ENCODE measurements at places on chromosomes 7 and 10.

DNA sequence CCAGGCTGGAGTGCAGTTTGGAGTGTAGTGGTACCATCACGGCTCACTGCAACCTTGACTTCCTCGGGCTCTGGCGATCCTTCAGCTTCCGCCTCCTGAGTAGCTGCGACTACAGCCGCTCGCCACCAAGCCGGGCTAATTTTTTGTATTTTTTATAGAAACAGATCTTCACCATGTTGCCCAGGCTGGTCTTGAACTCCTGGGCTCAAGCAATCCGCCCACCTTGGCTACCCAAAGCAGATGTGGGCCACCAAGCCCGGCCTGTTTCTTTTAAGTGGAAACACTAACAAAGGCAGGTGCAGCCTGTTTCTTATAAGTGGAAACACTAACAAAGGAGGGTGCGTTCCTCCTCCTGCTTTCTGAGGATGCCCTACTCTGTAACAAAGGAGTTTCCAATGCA is 18.2 kb downstream of the PRF1 start:
- DNase-seq: no peak

DNA sequence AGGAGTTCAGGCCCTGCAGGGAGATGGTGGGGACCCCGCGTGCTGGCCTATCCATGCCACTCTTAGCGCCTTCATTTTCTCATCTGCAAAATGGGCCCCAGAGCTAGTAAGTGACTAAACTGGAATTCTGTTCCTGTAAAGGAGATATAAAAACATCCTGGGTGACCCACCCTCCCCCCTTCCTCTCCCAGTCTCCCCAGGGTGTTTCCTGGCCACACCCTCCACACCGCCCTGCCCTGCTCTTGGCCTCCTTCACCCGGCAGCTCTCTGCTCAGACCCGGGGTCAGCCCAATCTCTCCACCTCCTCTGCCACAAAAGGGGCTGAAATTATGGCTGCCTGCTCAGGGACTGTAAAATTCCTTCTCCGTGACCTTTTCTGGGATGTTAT is 70.7 kb downstream of the C10orf105 start:
- DNase-seq: no peak

DNA sequence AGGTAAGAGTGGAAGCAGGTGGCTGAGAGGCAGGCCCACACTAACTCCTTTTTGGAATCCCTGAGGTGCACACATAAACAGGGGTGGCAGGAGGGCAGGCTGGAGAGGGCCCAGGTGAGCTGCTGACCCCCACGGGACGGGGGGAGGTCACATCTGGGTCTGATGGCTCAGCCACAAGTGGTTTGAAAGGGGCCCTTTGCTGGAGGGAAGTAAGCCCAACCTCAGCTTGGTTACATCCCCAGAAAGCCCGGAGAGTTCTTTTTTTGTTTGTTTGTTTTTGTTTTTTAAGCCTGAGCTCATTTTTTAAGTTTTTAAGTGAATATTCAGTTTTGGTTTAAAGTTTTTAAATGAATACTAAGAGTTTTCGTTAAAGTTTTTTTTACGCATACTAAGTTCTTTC is 72.8 kb upstream of the CUX1 start:
- DNase-seq: no peak

GRCh38 chr10:58352956-58353610 is 18.3 kb downstream of the UBE2D1 start:
- no peak for DNase-seq

DNA sequence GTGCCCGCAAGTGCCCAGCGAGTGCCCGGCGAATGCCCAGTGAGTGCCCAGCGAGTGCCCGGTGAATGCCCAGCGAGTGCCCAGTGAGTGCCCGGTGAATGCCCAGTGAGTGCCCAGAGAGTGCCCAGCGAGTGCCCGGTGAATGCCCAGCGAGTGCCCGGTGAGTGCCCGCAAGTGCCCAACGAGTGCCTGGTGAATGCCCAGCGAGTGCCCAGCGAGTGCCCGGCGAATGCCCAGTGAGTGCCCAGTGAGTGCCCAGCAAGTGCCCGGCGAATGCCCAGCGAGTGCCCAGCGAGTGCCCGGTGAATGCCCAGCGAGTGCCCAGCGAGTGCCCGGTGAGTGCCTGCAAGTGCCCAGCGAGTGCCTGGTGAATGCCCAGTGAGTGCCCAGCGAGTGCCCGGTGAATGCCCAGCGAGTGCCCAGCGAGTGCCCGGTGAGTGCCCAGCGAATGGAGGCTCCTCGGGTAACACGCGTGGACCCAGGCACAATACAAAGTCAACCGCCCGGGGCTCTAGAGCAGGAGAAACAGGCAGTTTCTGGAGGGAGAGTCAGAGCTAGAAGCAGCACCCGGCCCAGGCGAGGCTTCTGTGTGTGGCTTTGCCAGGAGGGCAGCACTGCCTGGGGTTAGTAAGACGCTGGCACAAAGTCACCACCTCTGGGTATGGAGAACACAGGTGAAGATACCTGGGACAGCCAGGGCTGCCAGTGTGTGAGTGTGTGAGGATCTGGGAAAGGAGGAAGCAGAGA is 38.2 kb upstream of the CFAP46 start:
- no peak for DNase-seq

DNA sequence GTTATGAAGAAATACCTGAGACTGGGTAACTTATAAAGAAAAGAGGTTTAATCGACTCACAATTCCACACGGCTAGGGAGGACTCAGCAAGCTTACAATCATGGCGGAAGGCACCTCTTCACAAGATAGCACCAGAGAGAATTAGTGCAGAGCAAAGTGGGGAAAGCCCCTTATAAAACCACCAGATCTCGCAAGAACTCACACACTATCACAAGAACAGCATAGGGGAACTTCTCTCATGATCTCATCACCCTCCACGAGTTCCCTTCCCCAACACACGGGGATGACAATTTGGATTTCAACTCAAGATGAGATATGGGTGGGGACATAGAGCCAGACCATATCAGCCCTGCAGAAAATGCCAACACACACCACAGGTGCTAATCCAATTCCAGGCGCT is 218.7 kb downstream of the PARD3 start:
- no peak for DNase-seq

GRCh38 chr10:117094856-117095255 is 43.2 kb downstream of the VAX1 start:
- DNase-seq: peak; percentile 33

DNA sequence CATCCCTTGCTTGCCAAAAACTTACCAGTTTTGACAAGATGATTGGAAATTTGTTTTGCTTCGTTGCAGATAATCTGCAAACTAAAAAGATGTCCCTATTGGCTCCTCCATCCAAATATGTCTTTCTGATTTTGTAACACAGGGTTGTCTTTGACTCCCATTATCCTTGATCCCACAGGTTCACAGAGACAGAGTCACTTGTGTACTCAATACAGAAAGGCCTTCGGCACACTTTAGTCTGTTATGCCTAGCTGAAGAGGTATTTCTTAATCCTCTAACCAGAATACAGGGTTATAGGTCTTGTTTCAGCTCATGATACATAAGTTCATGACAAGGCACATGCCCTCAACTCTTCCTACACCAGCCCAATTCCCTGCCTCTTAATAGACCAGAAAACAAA is 10.7 kb upstream of the CNNM1 start:
- DNase-seq: no peak

- DNase-seq: no peak
These were observed 39.6 kb downstream of the TET1 start for GRCh38 chr10:68599771-68600040.

DNA sequence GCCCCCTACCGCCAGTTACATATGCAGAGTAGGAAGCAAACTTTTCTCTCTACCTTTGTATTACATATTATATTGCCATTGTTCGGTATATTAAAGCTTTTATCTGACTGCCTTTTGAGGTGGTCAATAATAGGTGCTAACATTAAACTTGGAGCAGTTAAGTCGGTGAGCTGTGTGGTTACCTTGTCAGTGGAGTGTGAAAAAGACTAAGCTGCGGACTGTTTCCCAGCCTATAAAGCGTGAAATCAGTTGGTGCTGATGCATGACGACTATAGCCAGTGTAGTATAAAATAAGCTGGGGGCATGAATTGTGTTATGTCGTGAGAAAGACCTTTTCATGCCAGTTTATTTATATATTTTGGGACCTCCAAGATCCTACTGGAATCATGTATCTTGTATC is 33.7 kb downstream of the R3HCC1L start:
- no peak for DNase-seq

DNA sequence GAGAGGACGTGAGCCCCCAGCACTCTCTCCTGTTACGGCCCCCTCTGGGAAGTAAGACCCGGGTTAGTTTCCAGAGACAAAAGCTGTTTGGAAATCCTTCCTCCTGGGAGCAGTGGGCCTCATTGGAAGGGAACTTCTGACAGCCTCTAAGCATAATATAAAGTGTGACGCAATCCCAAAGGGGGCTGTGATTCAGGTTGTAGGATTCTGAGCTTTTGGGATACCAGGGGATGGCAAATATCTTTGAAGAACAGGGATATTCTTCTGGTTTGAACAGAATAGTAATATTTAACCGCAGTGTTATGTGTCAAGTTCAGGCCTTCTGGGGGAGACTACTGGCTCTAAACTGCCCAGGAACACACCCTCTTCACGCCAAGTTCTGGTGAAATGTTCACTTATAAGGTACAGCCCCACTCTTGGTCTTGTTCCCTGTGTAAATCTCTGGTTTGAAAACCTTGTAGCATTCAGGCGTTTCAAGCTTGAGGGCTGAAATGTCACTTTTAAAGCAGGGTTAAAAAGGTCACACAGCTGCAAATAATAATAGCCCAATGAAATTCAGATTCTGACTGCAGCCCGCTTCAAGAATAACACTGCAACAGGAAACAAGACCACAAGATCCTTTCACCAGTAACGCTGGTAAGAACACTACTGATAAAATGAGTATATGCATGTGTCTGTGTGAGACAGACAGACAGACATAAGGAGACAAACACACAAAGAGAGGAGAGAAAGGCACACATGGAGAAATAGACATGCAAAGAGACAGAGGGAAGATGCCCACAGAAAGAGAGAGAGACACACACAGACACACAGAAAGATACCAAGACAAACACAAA is 69.0 kb downstream of the CREB5 start:
- DNase-seq: no peak

GRCh38 chr10:55813451-55814170 is 547.4 kb downstream of the ZWINT start:
- no peak for DNase-seq

- DNase-seq: peak; percentile 57
These were observed 7.8 kb downstream of the HPS6 start for GRCh38 chr10:102072673-102073527.

GRCh38 chr7:28128608-28129007 is 52.0 kb downstream of the JAZF1 start:
- DNase-seq: no peak

- no peak for DNase-seq
These were observed 7.8 kb downstream of the COG5 start for GRCh38 chr7:107555893-107556292.

GRCh38 chr7:105185290-105186010 is 171.4 kb downstream of the KMT2E start:
- DNase-seq: no peak

GRCh38 chr7:54841772-54842697 is 83.0 kb upstream of the SEC61G start:
- no peak for DNase-seq

GRCh38 chr10:132422903-132423825 is 26.2 kb downstream of the PWWP2B start:
- DNase-seq: no peak

DNA sequence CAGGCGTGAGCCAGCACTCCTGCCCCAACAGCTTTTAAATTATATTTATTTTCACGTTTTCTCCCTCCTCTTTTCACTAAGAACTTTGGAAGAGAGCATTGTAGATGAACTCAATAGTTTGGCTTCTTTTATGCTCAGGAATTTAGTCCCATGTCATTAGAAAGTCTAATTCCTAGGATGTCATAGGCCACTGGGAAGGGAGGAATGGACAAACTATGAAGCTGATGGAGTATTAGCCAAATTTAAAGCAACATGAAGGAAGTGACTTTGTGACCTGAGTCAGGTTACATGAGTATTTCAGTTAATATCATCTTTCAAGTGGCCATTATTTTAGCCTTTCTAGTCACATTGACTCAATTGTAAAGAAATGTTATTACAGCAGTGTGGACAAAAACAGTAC is 18.0 kb upstream of the OPN4 start:
- DNase-seq: no peak

DNA sequence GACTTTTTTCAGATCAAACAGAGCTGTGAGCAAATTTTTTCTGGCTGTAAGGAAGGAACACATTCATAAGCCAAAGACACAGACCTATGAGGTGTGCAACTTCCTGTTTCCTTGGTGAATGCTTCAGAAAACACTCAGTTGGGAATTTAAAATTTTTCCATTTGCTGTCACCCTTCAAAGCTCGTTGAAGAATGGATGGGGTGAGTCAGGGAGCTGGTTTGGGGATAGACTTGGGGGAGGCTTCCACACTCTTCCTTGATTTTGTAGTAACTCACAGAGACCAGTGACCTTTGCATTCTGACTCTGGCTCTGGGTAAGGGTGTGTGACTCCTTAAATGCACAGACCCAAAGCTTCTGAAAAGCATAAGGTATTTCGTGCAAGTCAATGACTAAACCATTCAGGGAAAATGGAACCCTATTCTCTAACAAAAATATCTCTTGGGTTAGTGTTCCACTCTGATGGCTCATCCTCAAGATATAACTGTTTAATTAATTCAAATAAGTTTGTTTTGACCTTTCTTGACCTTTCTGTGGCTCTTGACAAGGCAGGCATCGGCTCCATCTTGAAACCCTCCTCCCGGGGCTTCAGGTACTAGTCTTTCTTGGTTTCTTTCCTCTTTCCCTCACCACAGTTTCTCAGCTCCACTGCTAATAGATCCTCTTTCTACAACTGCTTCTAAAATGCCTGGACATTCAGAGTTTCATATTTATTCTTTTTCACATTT is 227.8 kb upstream of the INHBA start:
- DNase-seq: no peak

- no peak for DNase-seq
These were observed 236.6 kb downstream of the ELMO1 start for GRCh38 chr7:37212051-37212450.

DNA sequence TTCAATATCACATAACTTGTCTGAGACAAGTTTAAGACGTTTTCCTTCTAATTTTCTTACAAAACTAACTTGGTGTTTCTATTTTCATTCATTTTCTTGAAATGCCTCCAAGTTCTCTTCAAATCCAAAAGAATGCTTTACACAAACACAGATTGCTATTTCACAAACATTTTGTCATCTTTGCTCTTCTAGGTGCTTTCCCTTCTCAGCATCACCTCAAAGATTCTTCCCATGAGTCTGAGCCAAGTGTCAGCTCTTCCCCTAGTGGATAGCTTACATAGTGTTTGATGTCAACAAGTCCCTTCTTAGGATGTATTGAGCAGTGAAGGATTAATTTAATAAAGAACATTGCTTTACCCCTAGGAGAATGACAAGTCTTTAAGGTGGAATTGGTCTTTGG is 38.1 kb upstream of the SEMA3A start:
- no peak for DNase-seq

- DNase-seq: no peak
These were observed 36.5 kb downstream of the GLUD1 start for GRCh38 chr10:87058171-87058570.

GRCh38 chr10:129448086-129448485 is 19.0 kb upstream of the MGMT start:
- no peak for DNase-seq

DNA sequence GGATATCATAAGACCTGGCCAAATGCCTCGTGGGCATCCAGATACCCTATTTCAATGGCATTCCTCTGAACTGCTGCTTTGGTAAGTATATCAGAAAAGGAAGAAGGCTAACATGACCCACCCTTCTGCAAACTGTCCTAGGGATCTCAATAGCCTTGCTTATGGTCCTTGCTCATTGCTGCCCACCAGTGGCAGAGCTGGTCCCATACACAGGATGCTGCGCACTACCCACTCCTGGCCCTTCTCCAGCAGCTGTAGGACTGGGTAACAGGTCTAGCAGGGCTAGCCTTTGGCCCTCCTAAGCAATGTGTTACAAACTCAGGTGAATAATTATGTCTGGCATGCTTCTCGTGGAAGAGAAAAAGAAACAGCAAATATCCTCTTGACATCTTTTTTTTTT is 72.5 kb downstream of the C10orf90 start:
- no peak for DNase-seq

Data from hippocampal formation (tissue), 2 donors.